ENCODE measurements at places on chromosomes 13 and 19. TPM values are rescaled to one million over a fixed set of nuclear protein-coding genes. Genes with fewer than 3 reads are reported as not detected.

The ELAVL3 gene
- polyA plus RNA-seq, result not detected

The TMIGD2 gene
- polyA plus RNA-seq, result 1.9 TPM

The CLDND2 gene
- polyA plus RNA-seq, result not detected

The SYCN gene
- polyA plus RNA-seq, result not detected

The PSG2 gene
- not detected for polyA plus RNA-seq

The RETN gene
- not detected for polyA plus RNA-seq

The KLK3 gene
- polyA plus RNA-seq, result not detected

The APOC4 gene
- not detected for polyA plus RNA-seq

The LILRA2 gene
- polyA plus RNA-seq, result 0.73 TPM

The CD70 gene
- polyA plus RNA-seq, result 28.4 TPM

The NEK5 gene
- 0.34 TPM for polyA plus RNA-seq

The ZNF738 gene
- polyA plus RNA-seq, result 4.9 TPM

The TUBA3C gene
- not detected for polyA plus RNA-seq

The BST2 gene
- polyA plus RNA-seq, result 162 TPM

The TLE5 gene
- polyA plus RNA-seq, result 443 TPM

The MADCAM1 gene
- 0.36 TPM for polyA plus RNA-seq

The RGL3 gene
- polyA plus RNA-seq, result 2.4 TPM

Measured in IgD-negative memory B cell (primary cell).